ENCODE measurements at places on chromosomes 7 and 10.

DNA sequence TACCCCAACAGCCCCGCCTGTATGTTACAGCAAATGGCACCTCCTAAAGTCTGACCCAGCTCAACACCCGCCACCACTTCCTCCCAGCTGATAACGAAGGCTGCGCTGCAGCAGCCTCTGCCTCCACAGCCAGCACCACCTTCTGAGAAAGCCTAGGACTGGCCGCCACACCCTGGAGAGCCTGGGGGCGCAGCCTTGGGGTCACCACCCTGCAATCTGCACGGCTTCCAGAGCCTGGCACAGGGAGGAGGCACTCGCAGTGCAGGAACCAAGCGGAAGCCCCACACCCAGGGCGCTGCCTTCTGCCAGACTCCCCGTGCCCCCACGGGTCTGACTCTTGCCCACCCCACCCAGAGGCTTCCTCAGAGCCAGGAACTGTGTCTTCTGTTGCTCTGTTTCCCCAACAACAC lies 112.5 kb downstream of the MAD1L1 start:
- no peak for DNase-seq

DNA sequence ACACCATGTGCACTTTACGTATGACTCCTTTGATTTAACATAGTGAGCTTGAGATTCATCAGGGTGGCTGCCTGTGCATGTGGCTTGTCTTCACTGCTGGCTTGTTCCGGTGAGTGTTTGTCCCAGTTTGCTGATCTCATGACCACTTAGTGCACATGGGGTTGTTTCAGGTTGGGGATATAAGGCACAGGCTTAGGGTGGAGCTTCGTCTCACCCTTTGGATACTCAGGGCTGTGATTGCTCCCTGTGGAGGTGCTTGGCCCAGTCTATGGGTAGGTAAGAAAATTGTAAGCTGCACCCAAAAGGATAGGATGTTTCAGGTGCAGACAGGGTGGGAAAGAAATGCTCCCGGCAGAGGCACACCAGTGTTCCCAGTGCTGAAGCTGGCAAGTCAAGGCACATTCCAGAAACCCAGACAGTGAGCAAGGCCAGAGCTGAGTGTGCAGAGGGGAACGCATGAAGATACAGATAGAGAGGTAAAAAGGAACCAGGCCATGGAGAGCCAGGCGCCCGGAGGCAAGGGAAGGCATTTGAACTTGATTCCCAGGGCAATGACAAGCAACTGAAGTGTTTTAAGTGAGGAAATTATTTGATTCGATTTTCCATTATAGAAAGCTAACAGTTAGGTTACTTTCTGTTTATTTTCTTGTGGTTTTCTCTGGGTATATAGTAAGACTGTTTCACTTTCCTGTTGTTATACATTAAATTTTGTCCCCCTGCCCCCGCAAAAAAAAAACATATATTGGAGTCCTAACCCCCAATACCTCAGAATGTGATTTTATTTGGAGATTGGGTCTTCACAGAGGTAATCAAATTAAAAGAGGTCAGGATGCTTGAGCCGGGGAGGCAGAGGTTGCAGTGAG lies 289.8 kb upstream of the KLF6 start:
- DNase-seq, result no peak

DNA sequence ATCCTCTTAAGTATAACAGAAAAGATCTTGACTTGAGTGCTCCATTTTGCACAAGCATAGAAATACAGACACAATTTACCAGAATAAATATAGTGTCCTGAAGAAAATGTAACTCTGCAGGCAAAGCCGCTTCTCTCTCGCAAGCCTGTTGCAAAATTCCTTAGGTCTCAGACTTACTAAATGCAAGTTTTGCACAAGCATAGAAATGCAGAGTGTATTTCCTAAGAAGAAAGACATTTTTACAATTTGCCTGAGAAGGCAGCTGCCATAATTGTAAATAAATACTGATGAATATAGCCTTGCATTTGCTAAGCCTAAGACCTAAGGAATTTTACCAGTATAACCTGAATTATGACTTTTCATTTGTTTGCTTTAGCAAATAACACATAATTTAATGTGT lies 67.1 kb downstream of the AGMO start:
- no peak for DNase-seq

GRCh38 chr10:31261511-31262311 lies 57.3 kb upstream of the ZEB1 start:
- DNase-seq, result no peak

GRCh38 chr7:75971309-75971960 lies 23.0 kb downstream of the TMEM120A start:
- no peak for DNase-seq

DNA sequence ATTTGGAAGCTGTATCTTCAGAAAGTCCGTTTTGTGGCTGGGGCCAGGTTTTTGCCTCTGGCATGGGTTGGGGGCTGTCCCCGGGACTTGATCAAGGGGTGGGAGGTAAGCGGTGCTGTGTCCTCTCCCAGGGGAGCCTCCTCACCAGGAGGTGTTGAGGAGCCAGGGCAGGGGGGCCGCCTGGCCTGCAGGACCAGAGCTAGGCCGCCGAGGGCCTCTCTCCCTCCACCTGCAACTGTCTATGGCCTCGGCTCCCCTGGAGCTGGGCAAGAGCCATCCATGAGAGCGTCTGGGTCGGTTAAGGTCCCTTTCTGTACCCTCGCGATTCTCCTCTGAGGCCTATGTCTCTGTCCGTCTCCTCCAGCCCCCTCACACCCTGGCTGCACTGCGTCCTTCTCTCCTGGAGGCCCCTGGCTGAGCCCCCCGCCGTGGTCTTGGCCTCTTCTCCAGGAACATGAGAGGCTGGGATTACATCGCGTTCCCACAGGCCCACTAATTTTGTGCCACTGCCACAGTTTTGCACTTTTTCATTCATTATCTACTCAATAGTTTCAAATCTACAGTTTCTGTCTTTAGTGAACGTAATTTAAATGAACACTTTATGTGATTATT lies 20.6 kb downstream of the CALML5 start:
- DNase-seq, result no peak

DNA sequence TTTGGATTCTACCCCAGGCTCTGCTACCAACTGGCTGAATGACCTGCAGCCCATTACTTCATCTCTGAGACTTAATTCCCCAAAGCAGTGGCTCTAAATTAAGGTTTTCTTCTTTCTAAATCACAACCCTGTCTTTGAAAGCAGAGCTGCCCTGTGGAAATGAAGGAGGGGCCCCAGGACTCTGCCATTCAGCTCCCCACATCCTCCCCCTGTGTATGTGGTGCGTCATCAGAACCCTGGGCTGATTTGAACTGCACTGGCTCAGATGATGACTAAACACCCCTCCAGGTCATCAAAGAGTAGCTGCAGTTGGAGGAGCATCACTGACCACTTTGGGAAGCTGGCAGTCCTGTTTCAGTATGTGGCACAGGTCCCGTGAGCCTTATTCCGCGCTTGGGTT lies 46.6 kb downstream of the BPGM start:
- DNase-seq, result no peak

DNA sequence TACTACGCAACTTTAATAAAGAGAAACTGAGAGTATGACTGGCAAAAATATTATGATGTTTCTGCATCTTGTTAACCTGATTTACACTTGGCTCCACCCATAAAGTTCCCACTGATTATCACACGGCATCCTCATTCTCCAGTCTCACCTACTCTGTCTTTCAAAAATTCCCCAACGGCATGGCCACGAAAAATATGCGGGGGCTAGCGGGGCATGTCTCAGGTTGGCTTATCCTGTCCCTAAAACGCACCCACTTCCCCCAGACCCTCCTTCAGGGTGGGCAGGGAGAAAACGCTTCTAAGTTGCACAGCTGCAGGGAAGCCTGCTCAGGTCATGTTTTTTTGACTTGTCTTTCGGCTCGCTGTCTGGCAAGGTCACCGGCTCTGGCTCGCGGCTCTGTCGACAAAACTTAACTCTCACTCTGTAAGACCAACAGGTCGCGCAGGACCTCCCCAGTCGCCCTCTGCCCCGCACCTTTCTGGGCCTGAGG lies 3.8 kb downstream of the CDK6 start:
- DNase-seq, result no peak

DNA sequence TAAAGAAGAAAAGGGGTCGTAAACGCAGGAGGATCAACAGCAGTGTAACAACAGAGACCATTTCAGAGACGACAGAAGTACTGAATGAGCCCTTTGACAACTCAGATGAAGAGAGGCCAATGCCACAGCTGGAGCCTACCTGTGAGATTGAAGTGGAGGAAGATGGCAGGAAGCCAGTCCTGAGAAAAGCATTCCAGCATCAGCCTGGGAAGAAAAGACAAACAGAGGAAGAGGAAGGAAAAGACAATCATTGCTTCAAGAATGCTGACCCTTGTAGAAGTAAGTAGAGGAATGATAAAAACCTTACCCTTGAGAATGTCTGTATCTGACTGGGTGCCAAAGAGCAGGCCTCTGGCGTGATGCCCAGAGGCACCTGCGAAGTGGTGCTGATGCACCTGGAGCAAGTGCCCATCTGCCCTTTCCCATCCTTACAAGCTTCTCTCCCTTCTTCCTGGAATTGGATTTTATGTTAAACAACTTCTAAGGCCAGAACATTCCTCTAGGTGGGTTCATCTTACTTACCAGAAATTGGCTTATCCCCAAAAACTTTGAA lies 86.4 kb upstream of the SAMD8 start:
- DNase-seq, result no peak

DNA sequence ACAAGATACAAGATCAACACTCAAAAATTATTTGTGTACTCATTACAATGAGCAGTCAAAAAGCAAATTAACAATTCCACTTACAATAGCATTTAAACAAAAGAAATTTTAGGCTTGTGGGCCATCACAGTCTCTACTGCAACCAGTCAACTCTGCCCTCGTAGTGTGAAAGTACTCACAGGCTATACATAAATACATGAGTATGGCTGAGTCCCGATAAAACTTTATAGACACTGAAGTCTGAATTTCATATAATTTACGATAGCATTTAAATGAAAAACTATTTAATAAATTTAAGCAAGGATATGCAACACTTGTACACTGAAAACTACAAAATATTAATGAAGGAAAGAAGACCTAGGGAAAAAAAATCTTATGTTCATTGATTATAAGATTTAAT lies 90.1 kb downstream of the ZNF33B start:
- no peak for DNase-seq

DNA sequence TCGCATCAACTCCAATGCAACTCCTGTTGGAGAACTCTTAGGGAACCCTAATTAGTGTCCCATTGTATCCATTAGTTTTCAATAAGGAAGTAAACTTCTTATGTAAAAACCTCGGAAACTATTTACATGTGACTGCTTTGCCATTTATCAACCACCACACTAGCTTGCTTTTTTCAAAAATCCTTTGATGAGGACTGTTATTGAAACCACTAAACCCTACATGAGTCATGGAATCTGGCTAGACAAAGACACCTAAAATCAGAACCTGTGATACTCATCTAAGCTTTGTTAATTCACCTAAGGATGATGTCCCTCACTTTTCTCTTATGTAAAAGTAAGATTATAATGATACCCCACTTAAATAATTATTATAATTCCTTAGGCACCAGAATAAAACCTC lies 414.1 kb upstream of the ETV1 start:
- no peak for DNase-seq

DNA sequence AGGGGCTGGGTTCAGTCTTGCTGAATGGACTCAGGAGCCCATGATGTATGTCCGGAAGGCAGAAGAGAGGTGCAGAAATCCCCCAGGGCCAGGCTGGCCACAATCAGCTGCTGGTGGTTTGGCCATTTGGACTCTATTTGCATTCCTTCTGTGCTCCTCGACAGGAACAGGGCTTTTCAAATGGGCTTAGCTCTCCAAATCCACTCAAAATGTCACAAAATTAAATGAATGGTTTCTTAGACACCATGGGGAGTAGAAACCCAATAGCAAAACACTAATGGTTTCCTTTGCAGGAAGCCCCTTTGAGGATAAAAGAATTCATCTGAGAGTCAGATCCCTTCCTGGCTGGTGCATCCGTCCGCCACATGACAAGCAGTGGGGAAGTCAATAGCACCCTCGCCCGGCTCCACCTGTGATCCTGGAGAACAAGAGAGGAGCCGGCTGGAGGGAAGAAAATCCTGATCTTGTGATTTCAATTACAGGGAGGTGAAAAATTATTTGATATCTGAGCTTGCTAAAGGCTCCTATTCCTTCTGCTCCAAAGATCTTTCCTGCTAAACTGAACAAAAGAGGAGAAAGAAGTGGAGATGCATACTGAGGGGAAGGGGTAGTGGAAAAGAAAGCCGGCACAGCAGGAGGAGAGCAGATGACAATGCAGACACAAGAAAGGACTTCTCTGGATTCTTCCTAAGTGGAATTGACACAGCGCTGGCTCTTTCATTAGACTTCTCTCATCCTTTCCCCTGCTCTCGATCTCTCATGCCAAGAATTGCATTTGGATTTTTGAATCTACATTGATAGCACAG lies 190.7 kb downstream of the C7orf25 start:
- no peak for DNase-seq

GRCh38 chr7:101853684-101854083 lies 36.3 kb downstream of the CUX1 start:
- no peak for DNase-seq

GRCh38 chr10:127370601-127371000 lies 174.2 kb upstream of the INSYN2A start:
- no peak for DNase-seq

DNA sequence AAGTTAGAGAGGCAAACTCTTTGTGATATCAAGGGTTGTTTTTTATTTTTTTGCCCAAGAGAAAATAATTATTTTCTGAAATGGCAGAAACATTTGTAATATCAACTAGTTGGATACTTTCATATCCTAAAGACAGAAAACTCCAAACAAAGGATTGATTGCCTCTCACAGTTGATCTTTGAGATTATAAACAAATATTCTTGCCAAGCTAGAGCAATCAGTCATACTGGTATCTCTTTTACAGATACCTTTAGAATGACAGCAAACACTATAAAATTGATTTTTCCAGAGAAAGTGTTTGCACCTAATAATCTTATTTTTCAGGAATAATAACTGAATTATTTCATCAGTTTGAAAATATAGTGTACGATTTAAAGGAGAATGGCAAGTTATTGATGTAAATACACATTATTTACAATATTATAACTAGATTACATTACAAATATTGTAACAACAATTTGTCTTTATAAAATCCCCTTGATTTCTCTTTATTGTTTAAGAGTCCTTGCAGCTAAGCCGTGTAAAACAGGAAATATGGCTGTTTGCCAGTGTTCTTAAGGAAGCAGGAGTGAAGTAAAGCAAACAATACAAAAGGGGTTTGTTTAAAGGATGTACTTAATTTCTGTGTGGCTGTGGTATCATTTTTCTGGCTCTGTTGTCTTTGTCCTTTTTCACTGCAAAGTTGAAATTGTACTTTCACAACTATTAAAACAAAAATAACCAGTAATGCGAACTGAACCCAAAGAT lies 58.4 kb downstream of the MAPK8 start:
- no peak for DNase-seq

GRCh38 chr7:73899731-73900142 lies 38.8 kb downstream of the TMEM270 start:
- no peak for DNase-seq

DNA sequence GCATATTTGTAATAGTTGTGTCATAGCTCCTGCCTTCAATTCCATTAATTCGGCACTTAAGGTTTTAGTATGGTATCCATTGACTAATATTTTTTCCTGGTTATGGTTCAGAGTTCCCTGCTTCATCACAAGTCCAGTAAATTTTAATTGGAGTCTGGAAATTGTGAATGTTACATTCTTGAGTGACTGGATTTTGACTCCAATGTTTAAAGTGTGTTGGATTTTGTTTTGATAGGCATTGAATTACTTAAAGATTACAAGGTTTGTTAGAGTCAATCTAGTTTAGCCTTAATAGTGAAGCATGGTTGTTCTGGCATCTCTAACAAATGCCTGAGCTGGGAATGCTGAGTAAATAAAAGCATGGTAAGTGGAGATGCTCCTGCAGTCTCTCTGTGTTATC lies 326.6 kb upstream of the IGFBP3 start:
- DNase-seq, result no peak

- no peak for DNase-seq
These were observed 100.7 kb downstream of the GRID1 start for GRCh38 chr10:86265895-86266259.
